ENCODE measurements at places on chromosomes 16 and 17.

DNA sequence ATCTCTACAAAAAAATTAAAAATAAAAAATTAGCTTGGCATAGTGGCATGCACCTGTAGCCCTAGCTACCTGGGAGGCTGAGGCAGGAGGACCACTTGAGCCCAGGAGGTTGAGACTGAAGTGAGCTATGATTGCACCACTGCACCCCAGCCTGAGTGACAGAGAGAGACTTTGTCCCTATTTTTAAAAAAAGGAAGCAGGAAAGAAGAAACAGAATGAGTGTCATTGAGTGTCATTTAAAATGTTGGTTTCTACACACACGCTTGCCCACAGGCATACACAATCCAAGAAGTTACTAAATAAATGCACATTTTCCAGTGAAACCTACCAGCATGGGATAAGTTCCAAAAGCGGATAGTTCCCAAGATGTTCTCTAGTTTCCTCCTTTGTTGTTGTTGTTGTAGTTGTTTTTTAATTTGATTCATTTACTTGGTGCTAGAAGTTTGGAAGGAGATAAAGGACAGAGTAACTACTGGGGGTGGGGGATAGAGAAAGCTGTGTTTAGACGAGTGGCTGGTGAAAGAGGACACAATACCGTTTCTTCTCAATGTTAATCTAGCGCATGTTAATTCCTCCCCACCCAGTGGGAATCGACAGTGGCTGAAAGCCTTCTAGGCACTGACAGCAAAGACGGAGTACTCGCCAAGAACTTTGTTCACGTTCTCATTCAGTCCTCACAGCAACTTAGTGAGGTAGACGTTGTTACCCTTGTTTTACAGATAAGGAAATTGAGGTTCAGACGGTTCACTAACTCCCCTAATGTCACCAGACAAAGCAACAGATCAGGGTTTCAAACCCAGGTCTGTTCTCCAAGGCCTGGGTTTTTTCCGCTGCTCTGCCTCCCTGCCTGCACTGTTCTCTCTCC is 17.3 kb downstream of the MRPS23 start:
- DNase-seq, result no peak

GRCh38 chr16:66621973-66622372 is 17.5 kb downstream of the CMTM3 start:
- DNase-seq, result no peak

- no peak for DNase-seq
These were observed 245.9 kb upstream of the TNRC6C start for GRCh38 chr17:77712578-77712977.

DNA sequence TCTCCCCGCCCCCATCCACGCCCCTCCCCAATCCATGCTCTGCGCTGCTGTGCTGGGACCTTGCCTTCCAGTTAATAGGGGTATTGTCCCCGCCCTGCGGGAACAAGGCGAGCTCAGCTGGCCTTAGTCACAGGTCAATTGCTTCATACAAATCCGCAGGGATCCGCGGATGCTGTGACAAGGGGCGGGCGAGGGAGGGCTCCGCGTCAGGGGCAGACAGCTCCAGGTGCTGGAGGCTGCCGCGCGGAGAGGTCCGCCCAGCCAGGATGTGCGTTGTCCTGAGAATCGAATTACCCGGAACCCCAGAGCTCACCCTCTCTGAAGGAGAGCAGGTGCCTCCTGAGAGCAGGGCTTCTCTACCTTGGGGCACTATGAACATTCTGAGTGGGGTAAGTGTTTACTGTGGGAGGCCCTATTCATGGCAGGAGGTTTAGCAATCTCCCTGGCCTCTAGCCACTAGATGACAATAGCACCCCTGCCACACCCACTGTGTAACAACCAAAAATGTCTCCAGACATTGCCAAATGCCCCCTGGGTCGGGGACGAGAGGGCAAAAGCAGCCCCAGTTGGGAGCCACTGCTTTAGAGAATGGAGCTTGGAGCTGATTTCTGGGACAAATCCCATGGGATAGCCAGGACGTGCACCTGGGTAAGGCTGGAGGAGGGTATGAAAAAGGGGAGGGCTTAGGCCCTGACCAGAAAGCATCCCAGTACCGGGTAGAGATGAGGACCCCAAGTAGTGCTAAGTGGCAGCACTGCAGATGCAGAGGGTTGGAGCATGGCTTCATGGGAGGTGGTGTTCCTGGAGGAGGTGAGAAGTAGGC is 138.2 kb downstream of the CYLD start:
- no peak for DNase-seq

GRCh38 chr17:42784409-42784808 is 4.0 kb downstream of the WNK4 start:
- DNase-seq, result no peak

GRCh38 chr16:78494105-78494504 is 394.7 kb downstream of the WWOX start:
- no peak for DNase-seq

DNA sequence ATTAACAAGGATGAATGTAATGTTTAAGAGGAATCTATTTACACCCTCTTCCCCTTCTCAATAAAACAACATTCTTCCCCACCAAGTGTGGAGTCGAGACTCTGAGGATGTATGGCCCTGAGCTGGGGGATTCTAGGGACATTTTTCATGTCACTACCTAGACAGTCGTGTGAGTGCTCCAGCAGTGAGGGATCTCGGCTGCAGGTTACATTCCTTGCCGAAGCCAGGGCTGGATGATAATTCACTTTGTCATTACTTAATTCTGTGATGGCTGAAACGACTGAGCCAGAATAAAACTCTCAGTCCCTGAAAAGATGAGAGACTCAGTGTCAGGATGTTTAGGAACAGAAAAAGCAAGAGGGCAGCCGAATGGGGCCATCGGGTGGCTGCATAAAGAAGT is 106.9 kb upstream of the HSBP1 start:
- no peak for DNase-seq

DNA sequence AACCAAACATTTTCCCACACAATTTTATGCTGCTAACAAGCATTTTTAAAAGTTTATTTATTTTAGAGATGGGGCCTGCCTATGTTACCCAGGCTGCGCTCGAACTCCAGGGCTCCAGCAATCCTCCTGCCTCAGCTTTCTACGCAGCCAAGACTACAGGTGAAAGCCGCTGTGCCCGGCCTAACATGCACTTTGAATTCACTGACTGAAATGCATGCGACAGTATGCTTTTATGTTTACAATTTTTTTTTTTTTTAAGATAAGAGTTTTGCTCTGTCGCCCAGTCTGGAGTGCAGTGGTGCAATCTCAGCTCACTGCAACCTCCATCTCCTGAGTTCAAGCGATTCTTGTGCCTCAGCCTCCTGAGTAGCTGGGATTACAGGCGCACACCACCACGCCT is 47.8 kb downstream of the MAP1LC3B start:
- DNase-seq, result no peak

DNA sequence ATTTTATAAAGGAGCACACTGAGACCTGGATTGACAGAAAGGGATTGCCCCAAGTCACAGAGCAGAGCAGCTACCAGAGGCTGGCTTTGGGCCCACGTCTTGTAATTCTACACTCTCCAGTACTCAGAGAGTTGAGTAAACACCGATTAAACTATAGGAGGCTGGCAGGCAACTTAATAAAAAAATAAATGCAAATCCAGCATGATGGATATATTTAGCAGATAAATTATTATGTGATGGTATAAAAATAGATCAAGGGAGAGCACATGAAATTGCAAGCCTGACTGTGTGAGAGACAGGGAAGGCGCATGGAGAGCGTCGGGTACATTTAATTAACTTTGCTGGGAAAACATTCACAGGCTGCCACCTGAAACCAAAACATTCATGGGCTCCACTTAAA is 87.7 kb upstream of the CCL2 start:
- DNase-seq, result no peak

- no peak for DNase-seq
These were observed 15.9 kb upstream of the CLEC18C start for GRCh38 chr16:70157477-70158260.

DNA sequence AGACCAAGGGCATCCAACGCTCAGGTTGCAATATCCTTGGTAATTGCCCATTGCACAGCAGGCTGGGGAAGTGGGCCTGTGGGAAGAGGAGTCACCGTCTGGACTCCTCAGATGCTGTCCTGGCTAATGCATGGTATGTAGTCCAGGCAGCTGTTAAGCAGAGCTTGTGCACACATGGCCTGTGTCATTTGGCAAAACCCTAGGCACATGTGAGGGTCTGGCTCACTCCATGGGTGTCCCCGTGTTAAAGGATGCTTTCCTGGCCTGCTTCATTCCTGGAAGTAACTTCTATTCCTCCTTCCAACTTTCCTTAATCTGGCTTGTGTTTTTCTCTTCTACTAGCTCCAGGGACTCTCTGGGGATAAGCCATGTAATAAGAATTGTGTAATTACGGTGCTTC is 378.0 kb upstream of the CA10 start:
- peak; percentile 41 for DNase-seq

GRCh38 chr17:69480245-69480644 is 65.7 kb downstream of the MAP2K6 start:
- peak; percentile 68 for DNase-seq

DNA sequence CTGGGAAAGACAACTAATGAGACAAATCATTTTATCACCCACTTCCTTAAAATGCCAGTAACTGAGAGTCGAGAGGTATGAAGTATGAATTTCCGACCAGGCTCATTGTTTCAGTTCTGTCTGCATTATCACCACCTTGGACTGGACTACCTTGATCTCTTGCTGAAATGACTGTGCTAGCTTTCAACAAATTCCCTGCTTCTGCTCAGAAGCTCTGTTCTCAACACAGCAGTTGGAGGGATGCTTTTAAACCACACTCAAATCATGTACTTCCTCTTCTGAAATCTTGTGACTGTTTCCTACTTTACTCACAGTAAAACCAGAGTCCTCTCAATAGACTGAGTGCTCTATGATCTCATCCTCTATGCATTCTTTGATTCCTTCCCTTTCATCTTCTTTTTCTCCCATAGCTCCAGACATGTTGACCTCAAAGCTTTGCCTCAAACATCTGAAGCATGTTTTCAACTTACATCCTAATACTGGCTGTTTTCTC is 195.8 kb downstream of the KCNJ2 start:
- no peak for DNase-seq
